ENCODE measurements at places on chromosomes 2 and 18. TPM values are rescaled to one million over a fixed set of nuclear protein-coding genes. Genes with fewer than 3 reads are reported as not detected.

GRCh38 chr2:3467654-3468053 is 51.7 kb downstream of the ADI1 start:
- no peak for DNase-seq
- H3K4me1 ChIP-seq, result peaks cover 16% of the 10 kb centered on the region
- H3K27ac ChIP-seq, result no peak overlapping the region
- H3K4me3 ChIP-seq, result no peak overlapping the region

Gene SNTG2
- total RNA-seq, result 27.8 TPM

Gene NT5C1B
- total RNA-seq, result not detected

Gene STARD6
- total RNA-seq, result not detected

Gene SCN9A
- total RNA-seq, result 8.2 TPM

- H3K4me1 ChIP-seq, result peaks cover 2% of the 10 kb centered on the region
- peaks cover 13% of the 10 kb centered on the region for H3K36me3 ChIP-seq
- no peak overlapping the region for H3K4me3 ChIP-seq
These were observed 68.1 kb downstream of the SMAD4 start for GRCh38 chr18:51098082-51098481.

Gene TSPYL6
- total RNA-seq, result not detected

Gene PROKR1
- 4.4 TPM for total RNA-seq

DNA sequence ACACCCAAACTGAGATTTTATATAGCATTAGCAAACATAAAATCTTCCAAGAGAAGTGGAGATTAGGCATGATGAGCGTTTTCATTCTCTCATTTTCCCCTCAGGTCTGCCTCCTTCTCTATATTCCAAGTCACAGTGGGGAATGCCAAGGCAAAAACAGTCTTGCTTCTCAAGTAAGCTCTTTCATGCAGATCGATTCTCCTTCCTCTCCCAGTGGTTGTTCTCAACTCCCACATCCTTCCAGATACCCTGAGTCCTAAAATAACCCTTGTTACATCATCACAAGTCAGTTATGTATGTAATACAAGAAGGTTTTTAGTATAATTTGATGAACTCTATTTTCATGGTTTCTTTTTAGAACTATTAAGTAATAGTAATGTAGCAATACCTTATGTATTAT is 150.6 kb downstream of the TXNL1 start:
- DNase-seq, result no peak
- peaks cover 11% of the 10 kb centered on the region for H3K4me1 ChIP-seq
- H3K27ac ChIP-seq, result no peak overlapping the region
- H3K4me3 ChIP-seq, result no peak overlapping the region

Gene KDM3A
- 45.4 TPM for total RNA-seq

Gene GNAL
- total RNA-seq, result 26.7 TPM

DNA sequence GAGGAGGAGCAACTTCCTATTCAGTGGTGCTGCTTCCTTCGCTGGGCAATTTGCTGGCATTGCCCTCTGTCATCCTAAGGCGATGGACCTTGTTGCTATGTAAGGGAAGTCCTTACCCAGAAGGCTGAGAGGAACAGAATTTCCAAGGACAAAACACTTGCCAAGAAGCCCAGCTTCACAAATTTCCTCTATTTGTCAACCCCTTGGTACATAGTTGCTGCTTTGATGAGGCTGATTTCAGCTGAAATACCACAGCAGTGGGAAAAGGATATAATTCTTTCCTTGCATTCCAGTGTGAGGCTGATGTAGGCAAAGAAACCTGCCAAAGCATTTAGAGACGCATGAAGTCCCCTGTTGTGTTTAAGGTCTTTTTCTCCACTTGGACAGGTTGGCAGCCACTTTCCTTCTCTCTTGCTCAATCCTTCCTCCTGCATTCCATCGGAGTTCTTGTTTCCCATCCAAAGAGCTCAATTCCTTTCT is 16.4 kb upstream of the ST3GAL5 start:
- no peaks in the 10 kb centered on the region for H3K36me3 ChIP-seq
- peaks cover 5% of the 10 kb centered on the region for H3K4me1 ChIP-seq
- no peak for DNase-seq
- no peak overlapping the region for H3K4me3 ChIP-seq
